ENCODE measurements at places on chromosomes 4 and X.

DNA sequence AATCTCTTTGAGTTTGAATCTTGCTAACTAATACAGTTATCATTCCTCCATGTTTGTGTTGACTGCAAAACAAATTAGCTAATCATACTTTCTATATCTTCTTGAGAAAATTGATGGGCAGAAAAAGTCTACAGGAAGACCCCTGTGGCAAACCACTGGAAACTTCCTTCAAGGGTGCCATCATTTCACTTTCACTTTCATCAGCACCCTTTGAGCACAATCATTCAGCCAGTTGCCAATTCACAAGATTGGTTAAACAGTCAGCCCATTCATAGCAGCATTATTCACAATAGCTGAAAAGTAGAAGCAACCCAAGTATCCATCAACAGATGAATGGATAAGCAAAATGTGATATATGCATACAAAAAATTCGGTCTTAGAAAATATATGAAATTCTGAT, 101.5 kb downstream of the CCDC160 start:
- DNase-seq, result no peak

DNA sequence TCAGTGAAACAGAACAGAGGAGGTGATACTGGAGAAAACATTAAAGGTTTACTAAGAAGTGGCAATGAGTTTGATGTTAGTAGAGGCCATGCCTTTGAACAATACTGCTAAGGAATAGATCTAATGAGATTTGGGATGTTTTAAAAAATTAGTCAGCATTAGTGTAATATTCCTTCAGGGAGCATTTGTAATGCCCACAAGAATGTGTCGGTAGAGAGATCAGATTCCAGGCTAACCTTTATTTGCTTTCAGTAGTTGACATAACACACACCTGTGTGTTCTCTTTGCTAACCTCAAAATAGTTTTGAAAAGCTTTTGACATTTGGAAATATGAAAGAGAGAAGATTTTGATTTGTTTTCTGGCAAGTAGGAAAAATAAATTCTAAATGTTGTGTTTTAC, 328.8 kb downstream of the BMPR1B start:
- no peak for DNase-seq

- DNase-seq, result no peak
Measured at GRCh38 chr4:47718696-47719095, 119.2 kb downstream of the CORIN start.

GRCh38 chr4:34148322-34148908, 2095.9 kb downstream of the ARAP2 start:
- DNase-seq, result no peak

GRCh38 chr4:171590716-171591115, 222.5 kb upstream of the GALNTL6 start:
- DNase-seq, result no peak

DNA sequence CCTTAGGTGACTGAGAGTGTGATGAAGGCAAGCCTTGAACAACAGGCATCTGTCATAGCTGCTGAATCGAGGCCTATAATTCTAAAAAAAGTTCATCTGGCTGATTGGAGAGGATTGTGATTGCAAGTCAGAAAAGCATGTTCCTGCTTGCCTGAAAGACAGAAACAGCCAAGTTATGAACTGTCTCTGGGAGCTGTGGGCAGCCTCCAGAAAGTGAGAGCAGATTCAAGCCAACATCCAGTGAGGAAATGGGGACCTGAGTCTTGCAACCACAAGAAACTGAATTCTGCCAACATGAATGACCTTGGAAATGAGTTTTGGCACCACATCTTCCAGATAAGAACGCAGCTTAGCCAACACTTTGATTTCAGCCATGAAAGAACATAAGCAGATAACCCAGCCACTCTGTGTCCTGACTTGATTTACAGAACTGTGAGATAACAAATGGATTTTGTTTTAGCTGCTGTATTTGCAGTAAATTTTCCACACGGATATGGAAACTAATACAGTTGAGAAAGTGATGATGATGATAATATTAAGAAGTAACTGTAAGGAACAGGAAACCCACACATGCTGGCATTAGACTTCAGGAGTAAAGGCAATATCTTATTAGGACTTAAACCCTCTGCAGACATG, 240.3 kb upstream of the NDST3 start:
- DNase-seq, result no peak

GRCh38 chrX:16946971-16947562, 609 bp downstream of the REPS2 start:
- DNase-seq, result no peak

DNA sequence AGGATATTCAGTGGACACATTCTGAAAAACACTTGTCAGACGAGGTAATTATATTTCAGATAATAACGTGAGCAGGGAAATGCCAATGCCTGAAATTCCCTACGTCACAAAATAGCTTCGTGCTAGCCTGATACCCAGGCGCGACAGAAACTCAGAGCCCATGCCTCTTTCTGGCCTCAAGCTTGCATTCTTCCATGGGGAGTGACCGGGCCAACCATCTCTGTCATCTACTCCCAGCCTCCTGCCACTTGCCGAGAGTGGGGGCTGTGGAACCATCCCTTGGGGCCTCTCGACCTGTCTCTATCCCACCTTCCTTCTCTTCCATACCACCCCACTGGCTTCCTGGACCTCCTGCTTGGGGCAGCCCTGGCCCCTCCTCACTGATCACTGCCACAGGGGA, 34.5 kb upstream of the CDKN2AIP start:
- no peak for DNase-seq

DNA sequence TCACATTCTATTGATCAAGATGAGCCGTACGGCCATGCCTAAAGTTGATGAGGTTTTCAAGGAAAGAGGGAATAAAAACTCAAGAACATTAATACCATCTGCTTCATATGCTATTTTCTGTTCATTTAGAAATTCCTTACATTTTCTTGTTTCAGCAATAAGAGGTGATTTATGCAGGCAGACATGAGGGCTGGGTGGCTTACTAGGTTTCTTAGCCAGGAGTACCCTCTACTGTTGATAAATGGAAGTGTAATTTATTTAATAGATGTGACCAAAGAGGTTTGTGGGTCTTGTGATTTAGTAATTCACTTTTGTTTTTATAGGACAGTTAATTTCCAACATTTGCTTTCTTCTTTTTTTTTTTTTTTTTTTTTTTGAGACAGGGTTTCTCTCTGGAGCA, 6.4 kb upstream of the SMIM9 start:
- DNase-seq, result peak; percentile 77

DNA sequence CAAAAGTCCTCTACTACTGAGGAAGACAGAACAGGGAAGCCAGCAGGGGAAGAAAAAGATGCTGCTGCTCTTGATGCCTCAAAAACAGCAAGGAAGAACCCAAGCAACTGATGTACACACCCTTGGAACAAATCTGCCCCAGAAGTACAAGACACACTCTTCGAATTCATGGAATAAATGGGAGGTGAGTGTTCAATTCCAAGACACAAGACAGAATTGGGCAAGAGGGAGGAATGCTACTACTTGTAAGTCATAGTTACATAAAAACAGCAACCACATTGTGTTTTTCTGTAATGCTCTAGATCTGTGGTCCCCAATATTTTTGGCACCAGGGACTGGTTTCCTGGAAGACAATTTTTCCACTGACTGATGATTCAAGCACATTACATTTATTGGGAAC, 58.0 kb upstream of the H2AZ1 start:
- peak; percentile 78 for DNase-seq
